Lower lobe of right lung (tissue), 2 donors: ENCODE measurements at places on chromosomes 1 and 21. TPM values are rescaled to one million over a fixed set of nuclear protein-coding genes. Genes with fewer than 3 reads are reported as not detected.

DNA sequence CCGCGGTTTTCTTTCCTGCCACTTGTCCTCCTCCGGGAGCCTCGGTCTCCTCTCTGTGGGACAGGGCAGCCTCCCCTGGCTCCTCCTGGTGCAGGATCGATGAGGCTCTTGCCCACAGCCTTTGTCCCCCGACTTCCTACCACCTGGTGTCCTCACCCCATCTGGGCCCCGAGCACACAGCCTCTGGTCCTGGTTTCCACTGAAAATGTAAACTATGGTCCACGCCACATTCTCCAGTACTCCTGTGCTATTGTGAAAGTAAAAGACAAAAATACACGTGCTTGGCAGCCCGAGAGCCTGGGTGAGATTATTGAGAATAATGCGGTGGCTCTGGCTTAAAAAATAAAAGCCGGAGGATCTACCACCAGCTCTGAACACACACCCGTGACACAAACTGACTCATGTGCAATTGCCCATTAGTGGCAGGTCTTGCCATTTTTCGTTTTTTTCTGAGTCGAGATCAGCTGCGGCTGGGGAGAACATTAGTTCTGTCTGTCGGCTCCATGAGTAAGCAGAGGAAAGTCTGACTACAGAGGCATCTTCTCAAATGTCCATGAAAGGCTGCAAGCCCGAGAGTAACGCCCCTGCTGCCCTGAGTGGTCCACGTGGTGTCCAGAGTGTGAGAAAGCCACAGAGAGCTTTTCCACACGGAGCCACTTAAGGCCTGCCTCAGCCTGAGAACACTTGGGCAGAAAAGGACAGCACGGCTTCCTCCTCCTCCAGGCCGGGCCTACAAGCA, 5.7 kb upstream of the COL6A2 start:
- no peaks in the 10 kb centered on the region for H3K4me1 ChIP-seq
- no peak overlapping the region for H3K4me3 ChIP-seq
- H3K27ac ChIP-seq, result peak overlapping the region; percentile 70
- no peaks in the 10 kb centered on the region for H3K36me3 ChIP-seq

GRCh38 chr21:36027347-36027746, 33.0 kb downstream of the SETD4 start:
- no peaks in the 10 kb centered on the region for H3K27me3 ChIP-seq
- no peak overlapping the region for H3K27ac ChIP-seq
- DNase-seq, result no peak
- no peaks in the 10 kb centered on the region for H3K4me1 ChIP-seq
- no peak overlapping the region for H3K4me3 ChIP-seq

- no peak overlapping the region for H3K4me3 ChIP-seq
- DNase-seq, result no peak
- no peaks in the 10 kb centered on the region for H3K27me3 ChIP-seq
- H3K27ac ChIP-seq, result no peak overlapping the region
- H3K36me3 ChIP-seq, result no peaks in the 10 kb centered on the region
- H3K4me1 ChIP-seq, result no peaks in the 10 kb centered on the region
Observed at GRCh38 chr1:70754701-70755100, 292.9 kb downstream of the PTGER3 start.

GRCh38 chr1:98057236-98057910, 136.5 kb upstream of the DPYD start:
- peaks cover 8% of the 10 kb centered on the region for H3K4me1 ChIP-seq
- H3K27me3 ChIP-seq, result peaks cover 25% of the 10 kb centered on the region
- H3K27ac ChIP-seq, result no peak overlapping the region
- no peak for DNase-seq
- no peak overlapping the region for H3K4me3 ChIP-seq

DNA sequence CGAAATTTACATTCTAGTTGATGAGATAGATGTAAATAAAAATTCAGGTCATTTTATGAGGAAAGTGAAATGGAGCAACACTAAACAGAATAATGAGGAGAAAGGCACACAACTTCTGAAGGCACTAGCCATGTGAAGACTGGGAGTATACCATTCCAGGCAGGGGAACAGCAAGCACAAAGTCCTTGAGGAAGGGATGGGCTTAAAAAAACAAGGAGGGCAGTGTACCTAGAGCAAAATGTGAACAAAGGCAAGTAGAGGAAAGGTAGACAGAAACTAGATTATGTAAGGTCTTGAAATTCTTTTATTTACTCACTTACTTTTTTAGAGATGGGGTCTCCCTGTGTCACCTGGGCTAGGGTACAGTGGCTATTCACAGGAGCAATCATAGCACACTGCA, 54.1 kb upstream of the LRIG2 start:
- H3K4me3 ChIP-seq, result no peak overlapping the region
- H3K27me3 ChIP-seq, result no peaks in the 10 kb centered on the region
- no peak overlapping the region for H3K27ac ChIP-seq

DNA sequence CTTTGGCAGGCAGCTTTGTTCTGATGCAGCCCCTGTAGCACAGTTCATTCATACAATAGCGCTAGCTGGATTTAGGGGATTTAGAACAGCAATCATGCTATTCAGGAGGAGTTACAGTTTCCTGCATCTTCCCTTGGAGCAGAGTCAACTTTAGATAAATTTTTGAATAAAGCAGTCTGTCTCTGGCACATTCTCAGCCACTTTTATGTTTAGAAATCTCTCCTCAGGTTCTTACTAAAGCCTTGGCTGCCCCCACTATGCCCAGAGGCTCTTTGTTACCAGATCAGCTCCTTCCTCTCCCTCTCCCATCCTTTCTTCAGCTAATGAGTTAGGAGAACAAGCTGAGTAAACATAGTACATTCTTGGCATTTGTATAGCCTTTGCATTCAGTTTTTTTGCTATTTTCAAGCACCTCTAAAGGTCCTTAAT, 17.0 kb upstream of the PIGC start:
- no peak for DNase-seq
- H3K4me3 ChIP-seq, result no peak overlapping the region
- H3K27me3 ChIP-seq, result no peaks in the 10 kb centered on the region

GRCh38 chr1:21935891-21936365, 1.2 kb downstream of the HSPG2 start:
- H3K36me3 ChIP-seq, result no peaks in the 10 kb centered on the region
- H3K27me3 ChIP-seq, result no peaks in the 10 kb centered on the region
- peak overlapping the region; percentile 86 for H3K27ac ChIP-seq
- peak overlapping the region; percentile 70 for H3K4me3 ChIP-seq
- H3K4me1 ChIP-seq, result peaks cover 79% of the 10 kb centered on the region

DNA sequence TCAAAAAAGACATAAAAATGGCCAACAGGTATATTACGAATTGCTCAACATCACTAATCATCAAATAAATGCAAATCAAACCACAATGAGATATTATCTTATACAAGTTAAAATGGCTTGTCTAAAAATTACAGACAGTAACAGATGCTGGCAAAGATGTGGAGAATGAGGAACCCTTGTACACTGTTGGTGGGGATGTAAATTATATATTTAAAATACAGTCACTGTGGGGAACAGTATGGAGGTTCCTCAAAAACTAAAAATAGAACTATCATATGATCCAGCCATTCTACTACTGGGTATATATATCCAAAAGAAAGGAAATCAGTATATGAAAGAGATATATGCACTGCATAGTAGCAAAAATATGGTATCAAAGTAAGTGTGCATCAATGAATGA, 1037.2 kb upstream of the B3GALT2 start:
- H3K4me3 ChIP-seq, result no peak overlapping the region
- H3K4me1 ChIP-seq, result no peaks in the 10 kb centered on the region
- no peak for DNase-seq
- no peak overlapping the region for H3K27ac ChIP-seq
- H3K27me3 ChIP-seq, result no peaks in the 10 kb centered on the region
- no peaks in the 10 kb centered on the region for H3K36me3 ChIP-seq

- DNase-seq, result no peak
- peaks cover 17% of the 10 kb centered on the region for H3K4me1 ChIP-seq
- H3K27me3 ChIP-seq, result no peaks in the 10 kb centered on the region
- no peak overlapping the region for H3K4me3 ChIP-seq
Observed at GRCh38 chr1:108815566-108815965, 41.3 kb downstream of the AKNAD1 start.

DNA sequence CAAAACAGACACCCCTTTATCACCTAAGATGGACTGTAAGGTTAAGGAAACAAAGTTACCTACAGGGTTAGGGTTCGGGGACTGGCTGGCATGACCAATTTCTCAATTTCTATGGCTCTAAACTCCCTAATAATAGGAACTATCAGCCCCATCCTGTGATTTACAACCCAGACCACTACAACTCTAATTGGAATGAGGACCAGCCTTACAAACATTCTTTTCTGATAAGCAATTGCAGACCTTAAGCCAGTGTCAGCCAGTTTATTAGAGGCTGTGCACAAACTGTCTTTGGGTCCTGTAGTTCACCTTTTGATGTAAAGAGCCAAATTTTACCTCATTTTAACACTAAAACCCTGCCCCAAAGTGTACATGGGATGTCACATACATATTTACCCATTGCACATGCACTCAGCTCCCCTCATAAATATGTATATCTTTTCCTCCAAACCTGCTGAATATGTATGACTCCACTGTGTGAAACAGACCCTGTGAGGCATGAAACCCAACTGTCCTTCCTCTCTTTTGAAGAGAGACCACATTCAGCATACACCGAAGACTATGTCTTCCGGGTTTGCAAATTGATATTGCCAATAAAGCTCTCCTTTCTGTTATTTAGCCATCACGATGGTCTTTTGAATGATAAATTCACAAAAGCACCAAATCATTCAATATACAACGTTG, 7.3 kb upstream of the APP start:
- DNase-seq, result no peak
- no peaks in the 10 kb centered on the region for H3K36me3 ChIP-seq
- H3K4me1 ChIP-seq, result no peaks in the 10 kb centered on the region
- no peak overlapping the region for H3K4me3 ChIP-seq

- DNase-seq, result no peak
- H3K27me3 ChIP-seq, result no peaks in the 10 kb centered on the region
- no peaks in the 10 kb centered on the region for H3K4me1 ChIP-seq
- no peak overlapping the region for H3K27ac ChIP-seq
Observed at GRCh38 chr21:26445440-26445839, 127.6 kb downstream of the CYYR1 start.

The NMNAT2 gene
- total RNA-seq, result 0.62 TPM

The TSPAN1 gene
- 68.9 TPM for total RNA-seq

The PGLYRP4 gene
- total RNA-seq, result 0.30 TPM

The LAMC2 gene
- 24.9 TPM for total RNA-seq

The CAPN8 gene
- 70.6 TPM for total RNA-seq

The SLAMF9 gene
- total RNA-seq, result not detected
